Bronchial epithelial cell (primary cell): ENCODE measurements at places on chromosomes 2 and 18.

DNA sequence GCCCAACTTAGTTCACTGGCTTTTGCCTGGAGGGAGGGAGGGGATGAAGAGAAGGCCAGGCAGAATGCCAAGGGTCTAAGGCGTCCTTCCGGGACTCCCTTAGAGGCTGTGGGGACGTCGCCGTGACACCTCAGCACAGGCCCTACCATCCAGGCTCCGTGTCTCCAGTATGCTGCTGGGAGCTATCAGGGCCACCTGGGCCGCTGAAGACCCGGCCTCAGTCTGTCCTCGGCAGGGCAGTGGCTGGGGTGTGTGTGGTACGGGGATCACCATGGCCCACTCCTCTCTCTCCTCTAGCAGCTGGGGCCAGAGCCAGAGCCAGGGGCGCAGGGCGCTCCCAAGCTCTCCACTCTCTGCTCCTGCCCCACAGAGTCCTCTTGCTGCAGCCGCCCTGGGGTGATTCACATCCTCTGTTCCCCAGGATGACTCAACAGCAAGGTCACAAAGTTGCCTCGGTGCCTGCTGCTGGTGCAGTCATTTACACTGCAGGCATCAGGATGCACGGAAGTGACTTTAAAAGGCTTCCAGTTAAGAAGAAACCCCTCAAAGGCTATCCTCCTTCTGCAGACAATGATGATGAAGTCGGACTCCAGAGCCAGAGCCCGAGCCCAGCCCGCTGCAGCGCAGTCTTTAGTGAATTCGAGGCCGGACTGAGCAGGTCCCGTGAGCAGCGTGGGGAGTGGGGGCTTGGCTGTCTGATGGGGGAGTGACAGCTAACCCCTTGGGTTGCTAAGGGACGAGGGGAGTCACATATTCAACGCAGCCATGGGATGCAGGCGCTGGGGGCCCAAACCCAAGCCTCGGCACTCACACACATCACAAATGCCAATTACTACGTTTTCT lies 31.9 kb downstream of the SNORC start:
- peak; percentile 88 for DNase-seq

GRCh38 chr2:229137639-229138038 lies 133.4 kb downstream of the PID1 start:
- no peak for DNase-seq

- DNase-seq, result peak; percentile 50
Observed at GRCh38 chr18:73948497-73948896, 199.1 kb downstream of the FBXO15 start.

DNA sequence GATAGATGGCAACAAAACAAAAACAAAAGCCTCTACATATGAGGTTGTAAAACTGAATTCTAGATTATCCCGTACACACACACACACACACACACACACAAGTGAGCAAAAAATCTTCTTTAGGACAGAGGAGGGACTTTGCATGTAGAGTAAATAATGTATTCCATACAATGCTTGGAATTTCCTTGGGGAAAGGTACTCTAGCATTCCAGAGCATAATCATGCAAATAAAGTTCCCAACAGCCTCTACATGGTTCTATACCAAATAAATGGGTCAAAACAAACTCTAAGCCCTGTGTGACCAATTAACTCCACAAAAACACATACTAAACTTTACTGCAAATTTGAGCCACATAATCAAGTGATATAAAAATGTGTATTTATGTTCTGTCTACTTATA lies 191.4 kb downstream of the RBM43 start:
- DNase-seq, result no peak

GRCh38 chr2:201992960-201993359 lies 40.7 kb upstream of the FZD7 start:
- peak; percentile 18 for DNase-seq

- no peak for DNase-seq
Observed at GRCh38 chr2:216634370-216635148, 1.3 kb downstream of the IGFBP2 start.

- DNase-seq, result no peak
Observed at GRCh38 chr2:18842836-18843235, 253.5 kb upstream of the NT5C1B start.

DNA sequence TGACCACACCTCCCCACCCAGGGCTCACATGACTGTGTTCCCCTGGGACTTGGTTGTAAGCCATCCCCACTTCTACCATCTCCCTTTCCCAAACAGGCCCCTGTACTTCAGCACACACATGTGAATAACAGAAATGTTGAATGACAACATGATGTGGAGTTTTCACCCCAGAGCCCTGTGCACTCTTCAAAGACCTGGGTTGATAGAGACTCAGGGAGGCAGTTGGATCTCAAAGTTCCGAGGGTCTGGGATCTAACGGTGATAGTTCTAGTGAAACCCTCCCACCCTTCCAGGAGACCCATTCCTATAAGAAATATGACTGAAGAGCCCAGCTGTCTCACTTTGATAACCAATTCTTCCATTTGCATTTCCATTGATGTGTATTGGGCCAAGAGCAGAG lies at the start of gene MROH2A:
TSS of gene MROH2A (plus strand) at position 301 of the 400 bp plus-strand sequence. CDS start 1,029 bp downstream, outside the sequence.
- no peak for DNase-seq

DNA sequence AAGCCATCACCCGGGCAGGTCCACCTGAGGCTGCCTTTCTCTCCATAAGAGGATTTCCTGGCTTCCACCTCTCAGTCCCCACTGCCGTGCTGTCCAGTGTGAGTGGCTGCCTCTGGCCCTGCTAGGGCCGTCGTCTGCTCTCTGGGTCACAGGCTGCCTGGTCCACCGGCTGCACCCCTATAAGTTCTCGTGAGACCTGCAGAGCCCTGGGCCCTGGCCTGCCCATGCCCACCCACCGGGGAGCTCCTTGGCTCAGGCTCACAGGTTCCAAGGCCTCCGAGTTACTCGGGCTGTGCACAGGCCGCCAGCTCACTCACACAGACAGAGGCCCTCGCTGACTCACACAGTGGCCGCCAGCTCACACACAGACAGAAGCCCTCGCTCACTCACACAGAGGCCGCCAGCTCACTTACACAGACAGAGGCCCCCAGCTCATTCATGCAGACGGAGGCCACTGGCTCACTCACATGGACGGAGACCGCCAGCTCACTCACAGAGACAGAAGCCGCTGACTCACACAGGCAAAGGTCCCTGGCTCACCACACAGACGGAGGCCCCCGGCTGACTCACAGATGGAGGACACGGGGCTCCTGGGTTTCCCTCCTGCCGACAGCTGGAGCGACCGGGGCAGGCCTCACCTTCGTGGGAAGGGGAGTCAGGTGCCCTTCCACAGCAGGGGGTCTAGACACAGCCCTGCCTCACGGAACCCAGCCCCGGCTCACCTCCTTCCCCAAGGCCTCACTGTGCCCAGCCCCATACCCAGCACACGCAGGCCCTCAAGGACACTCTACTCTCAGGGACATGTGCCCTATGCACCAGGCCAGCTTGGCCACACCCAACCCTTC lies 334.1 kb upstream of the MYT1L start:
- peak; percentile 7 for DNase-seq

GRCh38 chr2:11835403-11835802 lies 89.0 kb downstream of the LPIN1 start:
- no peak for DNase-seq

DNA sequence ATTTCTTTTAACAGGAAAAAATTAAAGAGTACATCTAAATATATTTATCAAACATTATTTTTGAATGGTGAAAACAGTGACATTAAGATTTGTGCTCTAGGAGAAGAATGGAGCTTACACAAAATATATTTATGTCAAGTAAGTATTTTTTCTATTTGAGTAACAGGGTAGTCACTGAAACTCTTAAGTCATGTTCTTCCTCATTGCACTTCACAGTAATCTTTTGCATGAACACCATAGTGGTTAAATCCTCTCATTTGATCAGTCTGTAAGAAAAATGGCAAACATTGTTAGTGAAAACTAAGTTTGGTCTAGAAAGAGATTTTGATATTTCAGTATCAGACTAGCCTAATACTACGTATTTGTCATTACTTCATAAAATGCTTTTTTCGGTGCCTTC lies 8.1 kb downstream of the GMCL1 start:
- no peak for DNase-seq

- DNase-seq, result peak; percentile 90
Observed at GRCh38 chr2:36650031-36650829, 46.3 kb upstream of the VIT start.

- DNase-seq, result no peak
Observed at GRCh38 chr2:122019724-122020123, 264.3 kb downstream of the TSN start.
